ENCODE measurements at places on chromosomes 3 and 15.

DNA sequence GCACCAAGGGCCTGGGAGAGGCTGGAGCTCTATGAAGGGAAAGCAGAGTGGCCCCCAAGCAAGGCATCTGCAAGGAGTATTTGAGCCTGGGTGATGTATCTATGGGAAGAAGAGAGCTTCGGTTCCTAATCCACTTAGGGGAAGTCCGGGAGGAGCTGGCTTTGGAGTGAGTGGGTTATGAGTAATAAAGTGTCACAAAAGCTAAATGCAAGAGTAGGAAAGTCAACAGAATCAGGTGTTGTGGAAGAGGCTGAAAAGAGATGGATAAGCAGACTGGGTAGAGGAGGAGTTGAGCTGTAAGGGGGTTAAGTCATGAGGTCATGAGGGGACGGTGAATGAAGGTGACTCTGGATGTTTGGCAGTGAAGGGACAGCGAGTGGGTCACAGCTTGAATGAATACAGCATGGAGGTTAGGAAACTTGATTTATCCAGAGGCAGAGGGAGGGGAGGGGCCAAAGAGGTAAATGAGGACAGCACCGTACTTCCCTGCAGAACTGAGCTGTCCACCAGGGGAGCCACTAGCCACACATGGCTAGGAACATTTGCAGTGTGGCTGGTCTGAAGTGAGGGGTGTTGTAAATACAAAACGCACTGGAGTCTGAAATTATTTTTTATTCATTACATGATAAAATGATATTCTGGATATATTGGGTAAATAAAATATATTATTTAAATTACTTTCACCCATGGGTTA is 83.3 kb downstream of the ADCY5 start:
- DNase-seq, result no peak

GRCh38 chr3:158743664-158744566 is 11.7 kb upstream of the RARRES1 start:
- DNase-seq, result no peak

DNA sequence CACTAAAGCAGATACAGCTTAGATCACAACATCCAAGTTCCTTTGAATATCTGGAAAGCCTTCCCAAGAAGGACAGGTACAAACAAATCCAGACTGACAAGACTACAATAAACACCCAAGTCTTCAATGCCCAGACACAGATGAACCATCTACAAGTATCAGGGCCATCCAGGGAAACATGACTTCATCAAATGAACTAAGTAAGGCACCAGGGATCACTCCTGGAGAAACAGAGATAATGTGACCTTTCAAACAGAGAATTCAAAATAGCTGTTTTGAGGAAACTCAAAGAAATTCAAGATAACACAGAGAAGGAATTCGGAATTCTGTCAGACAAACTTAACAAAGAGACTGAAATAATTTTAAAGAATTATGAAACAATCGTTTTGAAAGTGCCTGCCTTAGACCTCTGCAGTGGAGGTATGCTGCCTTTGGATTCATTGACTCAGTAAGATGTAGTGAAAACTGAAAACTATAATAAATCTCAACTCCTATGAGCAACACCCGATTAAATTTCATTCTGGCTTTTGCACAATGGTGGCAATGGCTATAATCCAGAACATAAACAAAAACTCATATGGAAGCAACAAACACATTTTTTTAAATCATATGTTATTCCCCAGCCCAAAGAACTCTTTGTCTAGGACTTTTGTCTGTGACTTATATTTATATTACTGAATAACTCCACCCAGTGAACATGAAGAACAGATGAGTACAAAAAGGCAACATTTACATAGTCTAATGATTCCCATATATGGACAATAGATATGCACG is 12.6 kb upstream of the COL8A1 start:
- DNase-seq, result no peak

- no peak for DNase-seq
These were observed 12.2 kb downstream of the TUBGCP4 start for GRCh38 chr15:43383070-43383469.

- no peak for DNase-seq
These were observed 93.9 kb downstream of the ZPLD1 start for GRCh38 chr3:102528727-102529126.

- no peak for DNase-seq
These were observed 24.2 kb upstream of the TNK2 start for GRCh38 chr3:195932418-195933043.

DNA sequence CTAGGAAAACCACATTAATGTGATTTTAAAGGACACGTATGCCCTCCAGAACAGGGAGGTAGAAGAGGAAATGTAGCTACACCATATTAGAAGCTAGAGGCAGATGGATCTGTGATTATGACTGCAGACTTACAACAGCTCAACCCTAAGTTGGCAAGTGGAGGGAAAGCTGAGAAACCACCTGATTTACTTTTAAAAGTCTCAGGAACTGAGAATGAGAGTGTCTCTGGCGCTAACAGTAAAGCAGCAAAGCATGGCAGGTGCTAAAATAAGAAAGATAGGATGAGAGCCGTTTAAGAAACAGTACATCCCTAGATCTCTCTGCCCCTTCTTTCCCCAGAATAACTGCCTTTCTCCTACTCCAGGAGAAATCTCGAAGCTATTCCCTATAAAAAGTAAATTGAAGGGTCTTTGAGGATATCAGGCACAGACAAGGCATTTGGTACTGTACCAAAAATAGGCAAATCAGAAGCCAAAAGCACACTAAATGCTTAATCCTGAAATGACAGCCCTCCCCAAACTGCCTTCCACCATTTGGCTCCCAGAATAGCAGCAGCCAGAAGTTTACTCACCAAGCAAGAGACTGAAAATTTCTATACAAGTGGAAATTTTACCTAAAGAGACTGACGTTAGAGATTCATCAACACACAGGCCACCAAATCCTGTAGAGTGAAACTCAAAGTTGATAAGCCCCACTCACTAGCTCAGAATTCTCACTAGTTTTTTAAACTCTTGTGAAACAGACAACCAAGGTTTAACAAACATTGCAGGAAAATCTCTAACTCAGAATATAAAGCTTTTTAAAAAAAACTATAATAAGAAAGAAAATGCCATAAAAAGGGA is 34.3 kb upstream of the PARP14 start:
- no peak for DNase-seq

DNA sequence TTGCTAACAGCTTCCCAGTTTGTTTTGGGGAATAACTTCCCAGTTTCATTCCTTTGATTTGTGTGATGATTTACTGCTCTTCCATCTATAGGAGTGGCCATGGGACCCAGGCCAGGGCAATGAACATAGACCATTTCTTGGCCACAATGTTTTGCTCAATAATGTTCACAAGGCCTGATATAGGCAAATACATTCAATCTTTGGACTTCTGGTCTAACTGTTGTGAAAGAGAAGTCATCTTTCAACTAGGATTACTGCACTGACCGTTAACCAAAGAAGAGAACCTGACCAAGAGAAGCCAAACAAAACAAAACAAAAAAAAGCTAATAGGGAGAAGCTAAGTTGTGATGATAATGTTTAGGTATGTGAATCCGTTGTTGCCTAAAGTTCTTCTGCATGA is 221.8 kb upstream of the SUCLG2 start:
- no peak for DNase-seq

DNA sequence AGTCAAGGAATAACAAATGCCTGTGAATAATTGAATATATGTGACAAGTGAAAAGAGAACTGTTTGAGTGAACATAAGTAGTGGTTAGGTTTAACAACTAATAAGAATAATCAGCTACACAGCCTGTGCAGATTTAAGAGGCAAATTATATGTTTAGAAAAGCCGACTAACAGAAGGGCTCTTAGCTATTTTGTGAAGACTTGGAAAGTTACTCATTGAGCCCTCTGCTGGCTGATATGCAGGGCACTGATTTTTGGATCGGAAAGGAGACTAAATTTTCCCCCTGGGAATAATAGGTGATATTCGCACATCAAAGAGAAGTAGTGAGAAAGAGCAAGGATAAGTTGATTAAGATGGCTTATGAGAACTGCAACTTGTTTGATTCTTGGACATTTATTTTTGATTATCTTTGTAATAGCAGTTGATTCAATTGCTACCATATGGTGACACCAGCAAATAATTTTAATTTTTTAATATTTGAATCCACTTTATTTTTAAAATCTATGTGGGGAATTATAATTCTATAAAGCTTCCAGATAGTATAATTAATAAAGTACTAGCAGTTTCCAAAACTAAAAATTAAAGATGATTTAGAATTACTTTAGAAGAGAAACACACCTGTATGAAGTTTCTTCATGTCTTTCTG is 156.2 kb downstream of the NLGN1 start:
- DNase-seq, result no peak

DNA sequence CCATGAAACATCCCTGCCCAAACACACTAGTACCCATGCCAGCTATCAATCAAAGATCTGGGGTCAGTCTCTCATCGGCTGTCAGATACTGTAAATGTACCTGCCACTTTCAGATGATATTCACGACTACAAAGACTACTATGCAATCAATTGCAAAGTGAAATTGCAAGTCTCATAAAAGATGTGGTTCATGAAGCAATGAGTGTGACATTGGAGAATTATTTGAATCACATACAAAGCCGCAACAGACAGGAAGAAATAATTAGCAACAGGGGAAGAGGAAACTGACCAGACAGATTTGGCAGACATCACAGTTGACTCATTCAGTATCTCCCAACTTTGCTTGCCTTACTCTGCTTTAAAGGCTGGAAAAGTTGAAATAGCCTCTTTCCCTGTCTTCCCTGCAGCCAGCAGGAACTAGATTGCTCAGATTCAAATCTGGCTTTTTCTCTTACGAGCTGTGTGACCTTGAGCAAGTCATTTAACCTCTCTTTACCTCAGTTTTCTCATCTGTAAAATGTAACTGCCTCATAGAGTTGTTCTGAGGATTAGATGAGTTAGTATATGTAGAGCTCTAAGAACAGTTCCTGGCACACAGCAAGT is 95.7 kb upstream of the C3orf80 start:
- DNase-seq, result peak; percentile 97

DNA sequence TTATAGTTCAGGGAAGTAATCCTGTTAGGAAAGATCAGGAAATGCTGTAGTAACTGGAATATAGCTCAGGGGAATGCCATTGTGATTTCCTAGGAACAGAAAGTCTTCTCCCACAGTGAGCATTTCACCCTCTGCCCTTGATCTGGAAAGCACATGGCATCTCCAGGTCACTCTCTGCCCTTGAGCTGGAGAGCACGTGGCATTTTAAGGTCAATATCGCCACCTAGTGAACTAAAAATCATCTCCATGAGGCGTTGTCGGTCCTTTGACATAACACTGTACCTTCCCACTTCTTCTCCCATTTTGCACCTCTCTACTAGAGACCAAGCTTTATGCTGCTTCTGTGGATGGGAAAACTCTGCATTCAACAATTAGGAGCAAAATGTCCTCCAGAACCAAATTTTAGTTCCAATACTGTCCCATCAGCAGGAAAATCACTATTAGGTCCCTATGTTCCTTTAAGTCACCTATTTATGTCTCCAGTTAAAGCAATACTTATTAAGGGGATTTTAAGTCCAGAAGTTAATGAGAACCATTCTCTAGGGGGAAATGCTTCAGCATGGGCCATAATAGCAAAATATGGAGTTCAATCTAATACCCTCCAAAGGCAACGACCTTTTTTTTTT is 54.7 kb upstream of the GK5 start:
- no peak for DNase-seq

DNA sequence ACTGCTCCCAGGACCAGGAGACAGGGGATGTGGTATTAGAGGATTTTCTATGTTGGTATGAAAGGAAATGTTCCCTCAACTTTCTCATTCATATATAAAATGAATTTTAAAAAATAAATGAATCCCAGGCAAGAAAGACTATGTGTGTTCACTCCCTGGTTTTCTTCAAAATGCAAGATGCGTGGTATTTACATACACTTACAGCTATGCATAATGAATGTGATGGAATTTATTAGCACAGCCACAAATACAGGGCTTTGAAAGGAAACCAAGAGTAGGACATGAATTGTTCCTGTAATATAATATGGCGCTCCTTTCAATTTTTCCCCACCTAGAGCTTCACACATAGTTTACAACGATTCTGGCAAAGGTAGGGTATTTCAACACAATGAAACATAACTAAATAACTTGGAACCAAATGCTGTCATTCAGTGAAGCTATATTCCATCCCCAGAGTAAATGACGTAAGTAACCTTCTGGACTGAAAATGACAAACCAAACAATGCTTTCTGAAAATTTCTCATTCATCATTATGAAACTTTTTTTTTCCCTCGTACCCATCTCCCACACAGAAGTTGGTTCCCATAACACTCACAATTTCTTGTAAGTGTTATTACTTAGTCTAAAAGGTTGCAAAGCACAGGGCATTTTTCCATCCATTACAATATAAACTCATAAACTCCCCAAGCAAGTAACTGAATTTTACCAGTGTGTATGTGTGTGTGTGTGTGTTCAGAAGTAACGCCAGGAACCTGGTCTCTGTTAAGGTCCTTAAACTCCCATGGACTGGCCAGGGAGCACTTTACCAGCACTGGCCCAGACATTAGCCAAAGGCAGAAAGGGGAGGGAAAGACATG is 41.8 kb downstream of the CBLB start:
- no peak for DNase-seq

GRCh38 chr3:31533169-31534064 is 692 bp downstream of the STT3B start:
- no peak for DNase-seq

DNA sequence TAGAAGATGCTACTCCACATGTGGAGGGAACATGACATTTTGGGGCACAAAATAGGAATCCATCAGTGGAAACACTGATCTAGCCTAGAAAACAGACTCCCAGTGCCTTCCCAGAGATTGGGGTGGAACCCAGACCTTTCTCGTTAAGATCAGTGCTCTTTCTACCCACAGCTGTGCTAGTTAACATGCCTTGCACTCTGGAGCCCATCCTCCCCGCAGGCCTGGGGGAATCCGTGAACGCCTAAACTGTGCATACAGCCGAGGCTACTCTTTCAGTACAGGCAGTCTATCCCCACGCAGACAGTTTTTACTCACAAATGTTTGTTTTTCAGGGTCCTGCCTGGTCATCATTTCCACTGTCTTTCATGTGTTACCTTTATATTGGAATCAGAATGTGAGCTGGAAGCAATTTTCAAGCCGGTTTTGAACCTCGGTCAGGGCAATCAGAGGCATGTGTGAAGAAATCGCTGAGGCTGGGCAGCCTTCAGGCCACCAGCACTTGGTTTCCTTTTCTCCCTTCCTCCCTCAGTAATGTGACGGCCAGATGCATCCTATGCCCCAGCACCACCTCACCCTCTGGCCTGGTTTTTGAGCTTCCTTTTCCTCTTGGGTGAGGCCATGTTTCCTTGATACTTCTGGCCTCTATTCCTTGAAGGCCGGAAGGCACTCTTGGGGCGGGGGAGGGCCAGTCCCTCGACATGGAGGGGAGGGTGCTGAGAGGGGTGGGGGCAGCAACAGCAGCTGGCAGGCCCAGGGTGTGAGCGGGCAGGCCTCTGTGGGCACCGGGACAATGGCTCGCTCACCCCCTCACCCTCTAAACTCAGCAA is 123.6 kb upstream of the GALNT15 start:
- no peak for DNase-seq

GRCh38 chr3:53460326-53460725 is 34.1 kb upstream of the CACNA1D start:
- DNase-seq, result no peak

GRCh38 chr3:10292505-10293419 is at the start of gene GHRL:
Gene GHRL (minus strand): TSS chr3:10292947. CDS start chr3:10290180, 2,767 bp downstream.
- DNase-seq, result no peak
